ENCODE measurements at places on chromosomes 13 and 19.

DNA sequence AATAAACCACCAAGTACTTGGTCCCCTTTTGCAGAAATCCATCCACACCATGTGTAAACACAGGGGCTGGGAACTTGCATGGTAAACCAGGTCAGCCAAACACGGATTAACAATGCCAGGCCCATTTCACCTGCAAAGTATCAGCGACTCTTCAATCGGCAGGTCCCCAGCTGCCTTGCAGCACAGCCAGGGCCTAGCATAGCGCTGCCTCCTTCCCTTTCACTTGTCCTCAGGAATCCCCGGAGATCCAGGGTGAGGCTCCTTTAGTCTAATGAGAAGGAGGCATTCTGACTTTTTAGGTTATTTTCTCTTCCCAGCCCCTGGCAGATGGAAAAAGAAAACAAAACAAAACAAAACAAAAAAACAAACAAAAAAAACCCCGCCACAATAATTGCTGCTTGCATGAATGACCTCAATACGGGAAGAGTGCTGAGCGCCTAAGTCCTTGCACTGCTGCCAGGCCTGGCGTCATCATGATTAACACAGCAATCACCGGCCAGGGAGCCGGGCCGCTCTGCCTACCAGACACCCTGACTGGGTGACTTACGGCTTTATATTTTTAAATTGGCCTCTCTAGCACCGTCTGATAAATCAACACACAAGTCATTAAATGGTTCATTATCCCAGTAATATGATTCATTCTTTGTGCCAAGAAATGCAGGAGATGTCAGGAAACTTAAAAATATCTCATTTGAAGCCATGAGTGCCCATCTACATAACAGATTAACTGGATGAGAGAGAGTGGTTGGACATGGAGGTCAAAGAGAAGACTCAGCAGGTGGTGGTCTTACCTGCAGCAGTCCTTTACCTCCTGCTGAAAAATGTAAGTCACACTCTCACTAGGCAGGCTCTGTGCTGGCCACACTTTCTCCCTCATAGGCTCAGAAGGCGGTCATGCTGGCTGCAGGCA lies 692.7 kb downstream of the UQCRFS1 start:
- no peak for DNase-seq

DNA sequence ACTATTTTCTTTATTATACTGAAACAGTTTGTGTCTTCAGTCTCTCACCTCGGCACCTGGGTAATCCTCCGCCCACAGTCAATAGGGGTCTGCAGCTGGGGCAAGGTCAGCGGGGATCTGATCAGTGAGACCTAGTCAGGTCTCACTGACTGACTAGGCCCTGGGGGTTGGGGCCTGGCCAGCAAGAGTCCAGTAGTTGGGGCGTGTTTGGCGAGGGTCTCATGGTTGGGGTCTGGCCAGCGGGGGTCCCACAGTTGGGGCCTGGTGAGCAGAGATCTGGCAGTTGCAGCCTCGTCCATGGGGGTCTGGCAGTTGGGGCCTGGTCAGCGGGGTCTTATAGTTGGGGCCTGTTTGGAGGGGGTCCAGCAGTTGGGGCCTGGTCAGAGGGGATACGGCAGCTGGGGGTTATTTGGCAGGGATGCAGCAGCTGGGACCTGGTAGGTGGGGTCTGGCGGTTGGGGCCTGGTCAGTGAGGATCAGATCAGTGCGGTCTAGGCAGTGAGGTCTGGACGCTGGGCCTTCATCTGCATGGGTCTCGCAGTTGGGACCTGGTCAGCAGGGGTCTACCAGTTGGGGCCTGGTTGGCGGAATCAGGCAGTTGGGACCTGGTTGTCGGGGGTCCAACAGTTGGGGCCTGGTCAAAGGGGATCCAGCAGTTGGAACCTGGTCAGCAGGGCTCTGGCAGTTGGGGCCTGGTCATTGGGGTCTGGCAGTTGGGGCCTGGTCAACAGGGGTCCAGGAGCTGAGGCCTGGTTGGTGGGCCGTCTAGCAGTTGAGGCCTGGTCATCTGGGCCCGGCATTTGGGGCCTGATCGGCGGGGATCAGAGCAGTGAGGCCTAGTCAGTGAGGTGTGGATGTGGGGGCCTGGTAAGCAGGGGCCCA lies 61.1 kb upstream of the TPM4 start:
- no peak for DNase-seq

GRCh38 chr13:27450921-27451471 lies 632 bp upstream of the MTIF3 start:
- peak; percentile 64 for DNase-seq

- no peak for DNase-seq
These were observed 407 bp upstream of the ZNF440 start for GRCh38 chr19:11813703-11814028.

DNA sequence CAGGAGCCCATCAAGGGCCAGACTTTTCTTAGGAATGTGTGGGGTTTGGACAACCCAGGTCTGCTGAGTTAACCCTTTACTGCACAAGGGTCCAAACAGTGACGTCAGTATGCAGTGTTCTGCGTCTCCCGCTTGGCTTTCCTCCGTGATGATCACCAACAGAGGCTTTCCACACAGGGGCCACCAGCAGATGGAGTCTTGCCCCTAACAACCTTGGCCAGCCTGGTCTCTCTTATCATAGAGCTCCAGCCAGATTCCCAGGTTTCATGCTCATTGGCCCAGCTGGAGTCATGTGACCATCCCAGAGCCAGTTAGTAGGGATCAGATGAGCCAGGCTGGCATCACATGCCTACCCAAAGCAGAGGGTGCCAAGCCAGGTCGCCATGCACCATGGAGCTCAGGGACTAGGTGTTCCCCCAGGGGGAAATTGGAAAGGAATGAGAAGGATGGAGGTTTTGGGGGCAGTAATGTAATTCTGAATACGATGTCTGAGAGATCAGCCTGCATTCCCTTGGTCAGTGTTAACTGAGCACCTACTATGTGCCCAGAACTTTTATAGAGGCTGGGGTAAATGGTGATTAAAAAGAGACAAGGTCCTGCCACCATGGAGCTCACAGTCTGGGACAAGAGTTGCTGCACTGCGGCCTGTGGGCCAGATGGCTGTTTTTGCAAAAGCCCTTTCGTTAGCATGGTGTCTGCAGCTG lies 61.2 kb downstream of the MYH14 start:
- DNase-seq = peak; percentile 42

All from GM23338 (cell line).